ENCODE measurements at places on chromosomes 5 and 9.

GRCh38 chr5:54224103-54224826, 86.1 kb downstream of the ARL15 start:
- DNase-seq = no peak

DNA sequence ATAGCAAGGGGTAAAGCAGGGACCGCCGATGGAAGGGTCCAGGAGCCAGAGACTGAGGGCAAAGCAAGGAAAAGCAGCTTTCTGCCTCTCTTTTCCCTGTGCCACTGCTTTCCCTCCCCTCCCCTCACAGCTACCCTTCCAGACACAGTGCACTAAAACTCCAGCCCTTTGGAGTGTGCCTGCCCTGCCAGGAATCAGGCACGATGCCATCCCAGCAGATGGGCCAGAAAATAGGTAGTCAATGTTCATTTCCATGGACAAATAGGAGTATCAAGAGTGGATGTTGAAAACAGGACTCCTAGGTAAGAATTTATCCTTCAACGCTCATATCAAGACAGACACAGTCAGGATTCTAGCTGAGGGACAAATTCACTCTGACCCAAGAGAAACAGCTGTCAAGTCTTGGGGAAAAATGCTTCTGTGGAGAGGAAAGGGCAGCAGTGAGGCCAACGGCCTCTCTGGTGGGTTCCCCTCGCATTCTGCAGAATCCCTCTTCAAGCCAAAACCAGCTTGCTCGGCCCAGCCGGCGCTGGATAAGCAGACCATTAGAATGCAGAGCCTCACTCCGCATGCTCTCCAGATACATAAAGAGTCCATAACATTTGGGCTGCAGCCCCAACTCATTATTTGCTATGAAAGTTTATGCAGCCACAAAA, 138.0 kb downstream of the CAAP1 start:
- DNase-seq = no peak

GRCh38 chr5:16903480-16904300, 32.4 kb downstream of the MYO10 start:
- DNase-seq = no peak

GRCh38 chr5:86665984-86666760, 48.4 kb downstream of the COX7C start:
- DNase-seq = no peak

GRCh38 chr9:95808011-95808410, 67.5 kb upstream of the ERCC6L2 start:
- DNase-seq = no peak

GRCh38 chr9:18360005-18360404, 113.9 kb upstream of the ADAMTSL1 start:
- no peak for DNase-seq

GRCh38 chr5:94746731-94747124, 128.3 kb downstream of the SLF1 start:
- no peak for DNase-seq

Measured in right forelimb (tissue), 1 donor.